ENCODE measurements at places on chromosomes 13 and 19.

DNA sequence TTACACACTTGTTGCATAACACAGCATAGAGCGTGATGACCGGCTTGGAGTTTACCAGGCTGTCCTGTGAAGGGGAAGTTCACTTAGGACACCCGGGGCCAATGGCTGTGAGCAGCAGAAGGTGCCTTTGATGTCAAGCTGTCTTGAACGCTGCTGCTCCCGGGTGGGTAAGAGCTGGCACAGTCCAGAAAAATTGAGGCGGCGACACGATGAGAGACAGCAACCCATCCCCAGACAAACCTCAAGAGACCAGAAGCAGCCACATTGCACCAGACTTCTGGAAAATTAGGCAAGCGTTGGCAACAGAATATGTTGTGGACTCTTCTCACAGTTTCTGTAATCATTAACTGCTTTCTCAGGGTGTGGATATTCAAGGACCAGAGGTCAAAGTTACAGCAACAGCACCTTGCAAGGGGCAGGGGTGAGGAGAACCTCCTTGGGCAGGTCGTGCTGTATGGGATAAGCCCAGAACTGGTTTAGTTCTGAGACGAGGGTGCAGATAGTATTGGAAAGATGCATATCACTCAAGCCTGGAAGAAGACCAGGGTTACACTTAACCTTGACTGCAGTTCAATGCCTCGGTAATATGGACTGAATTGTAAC is 10.1 kb downstream of the NFILZ start:
- DNase-seq: no peak

- no peak for DNase-seq
Measured at GRCh38 chr13:30802501-30802900, 67.2 kb downstream of the ALOX5AP start.

GRCh38 chr13:35565273-35565672 is 88.8 kb upstream of the MAB21L1 start:
- DNase-seq: no peak

- no peak for DNase-seq
Measured at GRCh38 chr19:45047188-45047797, 8.4 kb downstream of the CLASRP start.

DNA sequence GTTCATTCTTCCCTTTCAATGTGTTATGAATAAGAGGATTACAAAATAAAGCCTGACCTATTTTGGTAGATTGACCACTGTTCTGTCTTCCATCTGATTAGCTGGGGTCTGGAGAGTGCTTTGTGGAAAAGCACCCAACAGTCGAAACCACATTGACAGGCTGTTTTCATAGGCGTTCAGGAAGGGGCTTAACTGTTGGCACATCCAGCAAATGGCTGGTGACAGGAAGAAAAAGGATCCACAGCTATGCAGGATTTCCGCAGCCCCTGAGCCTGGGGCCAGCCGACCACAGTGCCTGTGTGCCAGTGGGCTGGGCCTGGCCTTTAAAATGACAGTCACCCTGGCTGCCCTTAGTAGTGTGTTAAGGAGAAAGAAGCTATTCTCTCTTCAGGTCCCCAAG is 113.3 kb downstream of the SIPA1L3 start:
- no peak for DNase-seq

- no peak for DNase-seq
Measured at GRCh38 chr19:47430041-47430802, 10.9 kb upstream of the MEIS3 start.

DNA sequence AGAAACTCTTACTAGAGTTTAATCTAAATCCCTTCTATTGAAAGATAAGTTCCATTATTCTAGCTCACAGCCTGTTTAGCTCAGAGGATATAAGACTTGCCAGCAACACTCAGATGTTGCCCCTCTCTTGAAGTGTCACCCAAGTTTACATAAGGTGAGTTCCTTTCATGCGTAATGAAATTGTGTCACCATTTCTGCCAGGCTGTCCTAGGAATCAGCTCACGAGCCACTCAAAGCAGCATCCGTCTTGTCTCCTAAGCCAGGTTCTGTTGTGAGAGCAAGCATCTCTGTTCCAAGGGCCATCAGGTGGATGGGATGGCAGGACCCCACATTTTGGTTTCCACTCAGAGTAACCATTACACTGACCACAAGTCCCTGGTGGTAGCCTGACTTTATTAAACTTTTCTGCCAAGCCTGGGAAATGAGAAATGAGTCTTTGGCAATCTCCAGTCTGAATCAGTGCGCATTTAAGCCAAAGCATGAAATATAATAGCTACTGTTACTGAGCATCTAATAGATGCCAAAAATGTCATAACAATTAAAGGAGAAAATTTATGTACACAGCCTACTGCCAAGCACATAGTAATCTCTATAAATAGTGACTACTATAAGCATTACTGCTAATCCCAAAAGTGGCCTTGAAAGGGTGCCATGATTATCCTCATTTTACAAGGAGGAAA is 179.6 kb upstream of the MIR17HG start:
- DNase-seq: no peak

DNA sequence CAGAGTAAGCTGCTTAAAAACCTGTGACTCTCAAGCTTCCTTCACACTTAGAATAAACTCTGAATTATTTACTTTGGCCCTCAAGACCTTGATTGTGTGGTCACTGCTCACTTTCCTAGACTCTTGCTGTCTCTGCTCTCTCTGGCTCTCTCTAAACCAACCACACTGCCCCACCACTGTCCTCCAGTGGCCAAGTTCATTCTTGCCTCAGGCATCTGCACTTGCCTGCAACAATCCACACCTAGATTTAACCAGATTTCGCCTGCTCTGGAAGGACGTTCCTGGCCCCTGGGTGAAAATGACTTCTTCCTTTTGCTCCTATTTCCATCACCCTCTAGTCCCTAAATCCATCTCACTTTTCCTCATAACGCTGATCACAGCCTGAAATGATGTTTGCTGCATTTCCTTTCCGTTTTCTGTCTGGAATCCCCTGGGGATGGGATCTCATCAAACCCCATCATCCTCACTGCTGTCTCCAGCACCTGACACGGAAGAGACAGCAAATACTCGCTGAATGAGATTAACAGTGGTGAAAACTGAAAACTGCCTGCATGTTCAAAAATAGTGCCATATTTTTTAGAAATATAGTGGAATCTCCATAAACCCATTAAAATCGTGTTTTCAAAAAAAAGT is 232.6 kb downstream of the UQCRFS1 start:
- no peak for DNase-seq

DNA sequence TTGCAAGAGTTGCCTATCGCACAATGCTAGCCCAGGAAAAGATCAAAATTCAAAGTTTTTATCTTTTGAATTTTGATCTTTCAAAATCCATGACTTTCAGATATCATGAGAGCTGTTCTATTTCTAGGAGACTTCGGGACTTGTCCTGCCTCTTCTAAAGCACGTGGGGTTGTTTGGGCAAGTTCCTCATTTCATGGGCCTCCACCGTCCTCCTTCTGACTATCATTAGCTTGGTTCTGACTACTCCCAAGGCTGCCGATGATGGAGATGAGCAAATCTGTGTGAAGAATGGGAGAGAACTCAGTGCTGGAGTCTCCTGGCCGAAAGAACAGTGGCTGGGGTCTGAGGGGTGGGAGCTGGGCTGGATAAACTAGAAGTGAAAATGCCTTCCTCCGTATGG is 86.5 kb downstream of the COL4A1 start:
- no peak for DNase-seq

- peak; percentile 11 for DNase-seq
Measured at GRCh38 chr19:38417544-38418506, 8.2 kb downstream of the RASGRP4 start.

- DNase-seq: peak; percentile 7
Measured at GRCh38 chr13:49958321-49958720, 22.2 kb upstream of the SPRYD7 start.

DNA sequence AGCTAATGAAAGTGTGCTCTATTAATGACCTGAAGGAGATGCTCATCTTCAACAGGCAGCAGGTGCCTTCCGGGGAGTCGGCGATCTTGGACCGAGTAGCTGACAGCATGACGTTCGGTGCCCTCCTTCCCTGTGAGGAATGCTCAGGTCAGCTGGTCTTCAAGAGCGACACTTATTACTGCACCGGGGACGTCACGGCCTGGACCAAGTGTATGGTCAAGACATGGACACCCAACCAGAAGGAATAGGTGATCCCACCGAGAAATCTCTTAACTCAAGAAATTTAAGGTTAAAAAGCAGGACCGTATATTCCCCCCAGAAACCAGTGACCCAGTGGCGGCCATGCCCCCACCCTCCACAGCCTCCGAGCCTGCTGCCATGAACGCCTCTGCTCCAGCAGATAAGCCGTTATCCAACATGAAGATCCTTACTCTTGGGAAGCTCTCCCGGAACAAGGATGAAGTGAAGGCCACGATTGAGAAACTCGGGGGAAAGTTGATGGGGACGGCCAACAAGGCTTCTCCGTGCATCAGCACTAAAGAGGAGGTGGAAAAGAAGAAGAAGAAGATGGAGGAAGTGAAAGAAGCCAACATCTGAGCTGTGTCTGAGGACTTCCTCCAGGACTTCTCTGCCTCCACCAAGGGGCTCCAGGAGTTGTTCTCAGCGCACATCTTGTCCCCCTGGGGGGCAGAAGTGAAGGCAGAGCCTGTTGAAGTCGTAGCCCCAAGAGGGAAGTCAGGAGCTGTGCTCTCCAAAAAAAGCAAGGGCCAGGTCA is 22.8 kb upstream of the ANKRD10 start:
- DNase-seq: no peak

DNA sequence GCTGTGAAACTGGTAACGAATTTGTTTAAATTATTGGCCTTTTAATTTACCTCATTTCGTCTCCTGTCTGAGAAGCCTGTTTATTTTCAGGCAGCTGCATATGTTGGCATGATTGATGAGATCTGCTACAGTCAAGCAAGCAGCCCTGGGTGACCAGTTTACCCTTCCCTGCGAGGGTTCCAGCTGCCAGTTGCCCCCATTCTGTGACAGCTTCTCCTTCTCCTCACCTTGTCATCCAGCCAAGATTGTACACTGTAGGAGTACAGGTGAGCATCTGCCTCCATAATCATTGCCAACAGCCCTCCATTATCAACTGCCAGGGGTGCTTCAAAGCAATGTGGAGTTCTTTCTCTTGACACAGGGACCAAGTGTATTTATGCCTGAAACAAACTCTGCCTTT is 1979.9 kb upstream of the PRR20A start:
- no peak for DNase-seq

- no peak for DNase-seq
Measured at GRCh38 chr13:28239374-28239773, 101.0 kb downstream of the PAN3 start.

DNA sequence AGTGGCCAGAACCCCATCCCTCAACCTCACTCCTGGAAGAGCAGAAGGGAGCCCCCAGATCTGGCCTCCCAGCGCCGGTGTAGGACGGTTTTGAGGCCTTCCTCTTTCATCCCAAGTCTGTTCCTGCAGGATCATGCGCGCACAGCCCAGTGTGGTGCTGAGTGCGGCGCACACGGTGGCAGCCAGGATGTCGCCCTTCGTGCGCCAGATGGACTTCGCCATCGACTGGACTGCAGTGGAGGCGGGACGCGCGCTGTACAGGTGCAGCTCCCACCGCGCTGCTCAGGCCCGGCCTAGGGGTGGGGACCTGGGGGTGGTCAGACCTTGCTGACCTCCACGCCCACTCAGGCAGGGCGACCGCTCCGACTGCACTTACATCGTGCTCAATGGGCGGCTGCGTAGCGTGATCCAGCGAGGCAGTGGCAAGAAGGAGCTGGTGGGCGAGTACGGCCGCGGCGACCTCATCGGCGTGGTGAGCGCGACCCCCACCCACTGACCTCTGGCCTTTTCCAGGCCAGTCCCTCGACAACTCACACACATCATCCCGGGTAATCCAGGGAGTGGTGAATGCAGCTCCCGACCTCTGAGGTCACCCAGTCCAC is 14.8 kb downstream of the PNPLA6 start:
- no peak for DNase-seq

DNA sequence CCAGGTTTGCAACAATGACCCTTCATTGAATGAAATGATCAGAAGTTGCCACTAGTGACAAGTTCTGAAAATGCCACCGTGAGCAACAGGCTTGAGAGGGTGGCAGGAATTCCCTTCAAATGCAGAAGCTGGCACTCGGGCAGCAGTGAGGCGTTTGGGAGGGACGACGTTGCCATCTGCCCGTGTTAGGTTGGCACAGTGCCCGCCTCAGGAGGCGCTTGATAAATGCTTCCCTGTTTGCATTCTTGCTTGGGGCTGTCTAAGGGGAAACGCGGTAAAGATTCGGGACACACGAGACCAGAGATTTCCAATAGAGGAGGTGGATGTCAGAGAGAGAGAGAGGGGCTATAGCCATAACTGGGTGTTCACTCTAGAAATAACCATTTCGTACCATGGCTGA is 101.9 kb downstream of the TEX29 start:
- DNase-seq: no peak

DNA sequence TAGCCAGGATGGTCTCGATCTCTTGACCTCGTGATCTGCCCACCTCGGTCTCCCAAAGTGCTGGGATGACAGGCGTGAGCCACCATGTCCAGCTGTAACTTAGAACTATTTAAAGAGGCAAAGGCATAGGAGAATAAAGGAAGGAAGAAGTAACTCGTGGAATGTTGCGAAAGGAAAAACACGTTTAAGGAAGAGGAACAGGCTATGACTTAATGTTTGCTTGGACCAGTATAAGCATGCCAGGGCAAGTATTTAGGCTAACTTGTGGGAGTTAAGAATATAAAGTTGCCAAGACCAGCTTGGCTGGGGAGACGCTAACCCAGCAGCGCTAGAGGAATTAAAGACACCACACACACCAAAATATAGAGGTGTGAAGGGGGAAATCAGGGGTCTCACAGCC is 33.5 kb downstream of the ZNF844 start:
- peak; percentile 54 for DNase-seq

DNA sequence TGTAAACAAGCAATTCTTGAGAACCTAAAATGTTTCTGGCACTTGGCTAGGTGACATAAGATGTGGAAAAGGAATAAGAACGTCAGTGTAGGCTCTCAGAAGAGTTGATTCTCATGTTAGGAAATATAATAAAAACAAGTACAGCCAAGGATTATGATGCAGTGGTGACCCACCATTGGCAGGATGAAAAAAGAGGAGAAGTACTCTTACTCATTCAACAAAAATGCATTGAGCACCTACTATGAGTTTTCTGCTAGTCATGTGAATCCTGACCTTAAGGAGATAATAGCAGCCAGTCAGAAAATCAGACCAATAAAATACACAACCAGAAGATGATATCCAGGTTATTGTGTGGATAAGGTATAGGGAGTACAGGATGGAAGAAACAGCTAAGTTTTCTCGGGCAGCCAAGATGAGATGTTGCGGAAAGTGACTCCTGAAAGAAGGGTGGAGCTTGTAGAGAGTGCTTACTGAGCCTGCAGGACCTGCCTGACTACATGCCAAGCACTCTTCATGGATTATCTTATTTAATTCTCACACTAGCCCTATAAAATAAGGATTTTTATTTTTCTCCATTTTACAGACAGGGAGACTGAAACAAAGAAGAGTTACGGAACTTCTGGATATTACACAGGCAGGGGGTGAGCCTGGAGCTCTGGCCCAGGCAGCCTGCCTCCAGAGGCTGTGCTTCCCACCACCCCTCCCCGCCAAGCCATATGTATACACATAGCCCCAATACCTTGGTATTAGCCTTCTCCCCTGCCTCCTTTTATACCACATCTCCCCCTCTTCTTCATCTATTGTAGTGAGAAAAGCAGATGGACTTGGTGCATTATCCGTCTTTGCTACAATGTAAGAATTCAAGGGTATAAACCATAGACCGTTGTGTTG is 58.0 kb downstream of the TGDS start:
- DNase-seq: no peak
